Thoracic aorta (tissue), 2 donors: ENCODE measurements at places on chromosomes 11 and 22. TPM values are rescaled to one million over a fixed set of nuclear protein-coding genes. Genes with fewer than 3 reads are reported as not detected.

The GVQW3 gene
- total RNA-seq, result 3.2 TPM

DNA sequence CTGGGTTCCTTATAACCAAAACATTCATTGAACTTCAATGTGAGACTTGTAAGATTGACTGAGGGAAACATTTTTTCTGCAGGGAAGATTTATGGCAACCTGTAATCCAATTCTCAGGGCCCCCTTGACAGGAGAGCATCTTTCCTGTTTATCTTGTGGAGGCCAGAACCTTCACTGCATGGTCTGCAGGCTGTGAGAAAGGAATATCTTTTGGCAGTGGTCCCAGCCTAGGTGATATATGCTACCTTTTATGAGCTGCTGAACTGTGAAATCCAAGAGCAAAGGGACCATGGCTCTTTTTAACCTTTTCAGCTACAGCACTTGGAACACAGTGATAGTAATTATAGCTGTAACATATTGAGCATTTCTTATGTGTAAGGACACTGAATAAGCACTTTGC lies 590.2 kb upstream of the B3GAT1 start:
- DNase-seq, result no peak
- H3K4me3 ChIP-seq, result no peak overlapping the region
- no peaks in the 10 kb centered on the region for H3K4me1 ChIP-seq
- H3K27ac ChIP-seq, result no peak overlapping the region
- H3K27me3 ChIP-seq, result no peaks in the 10 kb centered on the region

DNA sequence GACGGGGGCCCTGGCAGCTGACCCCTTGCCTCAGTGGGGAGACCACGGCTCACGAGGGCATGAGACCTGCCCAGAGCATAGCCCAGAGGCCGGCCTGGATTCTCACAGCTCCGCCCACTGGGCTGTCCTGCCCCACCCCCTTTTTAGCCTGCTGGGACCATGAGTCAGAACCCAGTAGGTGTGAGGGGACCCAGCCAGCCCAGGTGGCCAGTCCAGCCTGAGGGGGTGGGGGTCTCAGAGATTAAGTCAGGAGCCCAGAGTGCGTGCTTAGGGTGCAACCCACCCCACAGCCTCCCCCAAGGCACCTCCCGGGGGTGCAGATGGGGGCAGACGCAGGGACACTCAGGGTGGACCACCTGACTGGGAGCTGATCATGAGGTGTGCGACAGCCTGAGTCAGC lies 40.1 kb upstream of the PPARA start:
- peak overlapping the region; percentile 92 for H3K27ac ChIP-seq
- peaks cover 34% of the 10 kb centered on the region for H3K36me3 ChIP-seq
- no peak for DNase-seq
- H3K4me3 ChIP-seq, result no peak overlapping the region
- H3K4me1 ChIP-seq, result peaks cover 62% of the 10 kb centered on the region
- H3K27me3 ChIP-seq, result no peaks in the 10 kb centered on the region

- no peaks in the 10 kb centered on the region for H3K4me1 ChIP-seq
- H3K36me3 ChIP-seq, result no peaks in the 10 kb centered on the region
- H3K27me3 ChIP-seq, result no peaks in the 10 kb centered on the region
- no peak overlapping the region for H3K27ac ChIP-seq
- DNase-seq, result no peak
- H3K4me3 ChIP-seq, result no peak overlapping the region
Observed at GRCh38 chr11:108402241-108402640, 65.1 kb downstream of the C11orf65 start.

GRCh38 chr11:131038597-131038996 lies 122.3 kb upstream of the SNX19 start:
- no peaks in the 10 kb centered on the region for H3K27me3 ChIP-seq
- no peak for DNase-seq
- H3K4me3 ChIP-seq, result no peak overlapping the region
- H3K36me3 ChIP-seq, result no peaks in the 10 kb centered on the region

DNA sequence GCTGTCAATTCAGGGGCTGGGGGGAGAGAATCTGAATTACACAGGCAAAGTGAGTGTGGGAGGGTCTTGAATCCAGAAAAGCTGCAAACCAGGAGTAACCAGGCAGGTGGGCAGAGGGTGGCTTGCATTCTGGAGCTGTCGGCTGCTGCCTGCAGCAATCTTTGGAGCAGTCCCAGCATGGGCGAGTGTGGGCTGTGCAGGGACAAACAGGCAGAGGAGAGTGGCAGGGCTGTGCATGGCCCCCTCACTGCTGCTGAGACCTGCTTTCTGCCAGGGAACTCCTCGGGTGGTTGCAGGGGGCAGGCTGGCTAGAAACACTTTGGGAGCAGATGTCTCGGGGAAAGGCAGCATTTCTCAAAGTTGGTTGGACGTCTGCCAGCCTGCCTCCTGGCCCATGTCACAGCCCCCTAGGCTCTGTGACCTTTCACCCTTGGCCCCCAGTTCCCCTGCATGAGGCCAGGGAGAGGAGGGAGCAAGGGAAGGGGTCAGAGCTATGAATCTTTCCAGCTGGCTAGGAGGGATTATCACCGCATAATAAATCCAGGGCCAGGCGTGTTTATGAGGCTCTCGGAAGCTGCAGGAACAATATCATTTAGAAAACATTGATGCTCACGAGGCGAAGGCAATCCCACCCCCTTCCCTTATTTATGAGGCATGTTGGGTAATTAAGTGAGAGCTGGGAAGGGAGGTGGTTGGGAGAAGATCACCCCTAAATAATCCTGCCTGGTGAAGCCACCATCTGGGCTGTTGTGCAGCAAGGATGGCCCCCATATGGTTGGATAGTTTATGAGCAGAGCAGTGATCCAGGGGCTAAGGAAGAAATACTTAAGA lies 212.3 kb upstream of the NCAM1 start:
- DNase-seq, result no peak
- H3K27me3 ChIP-seq, result no peaks in the 10 kb centered on the region
- H3K27ac ChIP-seq, result no peak overlapping the region
- H3K4me1 ChIP-seq, result no peaks in the 10 kb centered on the region

- H3K4me3 ChIP-seq, result peak overlapping the region; percentile 100
- peaks cover 73% of the 10 kb centered on the region for H3K4me1 ChIP-seq
- H3K27me3 ChIP-seq, result no peaks in the 10 kb centered on the region
- DNase-seq, result no peak
Observed at GRCh38 chr22:42645341-42645937, 3.8 kb downstream of the CYB5R3 start.

The OR10D3 gene
- total RNA-seq, result not detected

- no peak overlapping the region for H3K4me3 ChIP-seq
- DNase-seq, result no peak
- no peaks in the 10 kb centered on the region for H3K27me3 ChIP-seq
- H3K36me3 ChIP-seq, result no peaks in the 10 kb centered on the region
Observed at GRCh38 chr22:43819931-43820640, 8.0 kb upstream of the EFCAB6 start.

GRCh38 chr22:30996462-30996861 lies 27.4 kb downstream of the TUG1 start:
- H3K27me3 ChIP-seq, result no peaks in the 10 kb centered on the region
- H3K36me3 ChIP-seq, result no peaks in the 10 kb centered on the region
- H3K4me3 ChIP-seq, result no peak overlapping the region
- H3K4me1 ChIP-seq, result peaks cover 9% of the 10 kb centered on the region

The OR52B2 gene
- total RNA-seq, result not detected

- H3K27ac ChIP-seq, result peak overlapping the region; percentile 45
- H3K4me1 ChIP-seq, result peaks cover 73% of the 10 kb centered on the region
- no peak overlapping the region for H3K4me3 ChIP-seq
- peaks cover 12% of the 10 kb centered on the region for H3K36me3 ChIP-seq
- DNase-seq, result no peak
Observed at GRCh38 chr11:6638429-6638828, 17.2 kb downstream of the DCHS1 start.

DNA sequence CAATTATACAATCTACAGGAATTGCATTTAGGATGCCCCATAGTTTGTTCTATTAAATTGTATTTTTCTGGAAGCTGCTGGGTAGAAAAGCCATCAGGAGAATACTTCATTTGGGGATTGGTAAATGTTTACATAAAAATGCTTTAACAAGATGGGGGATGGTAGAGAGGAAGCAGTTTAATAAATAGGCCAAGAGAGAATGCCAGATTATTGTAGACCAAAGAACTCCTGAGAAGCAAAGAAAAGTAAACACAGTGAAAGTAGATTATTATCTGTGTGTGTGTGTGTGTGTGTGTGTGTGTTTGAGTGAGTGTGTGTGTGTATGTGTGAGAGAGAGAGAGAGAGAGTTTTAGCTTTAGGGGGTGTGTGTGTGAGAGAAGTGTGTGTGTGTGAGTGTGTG lies 820.4 kb upstream of the CCDC90B start:
- H3K27me3 ChIP-seq, result no peaks in the 10 kb centered on the region
- DNase-seq, result no peak
- no peaks in the 10 kb centered on the region for H3K36me3 ChIP-seq
- H3K4me1 ChIP-seq, result no peaks in the 10 kb centered on the region

The OR8A1 gene
- 0.81 TPM for total RNA-seq

DNA sequence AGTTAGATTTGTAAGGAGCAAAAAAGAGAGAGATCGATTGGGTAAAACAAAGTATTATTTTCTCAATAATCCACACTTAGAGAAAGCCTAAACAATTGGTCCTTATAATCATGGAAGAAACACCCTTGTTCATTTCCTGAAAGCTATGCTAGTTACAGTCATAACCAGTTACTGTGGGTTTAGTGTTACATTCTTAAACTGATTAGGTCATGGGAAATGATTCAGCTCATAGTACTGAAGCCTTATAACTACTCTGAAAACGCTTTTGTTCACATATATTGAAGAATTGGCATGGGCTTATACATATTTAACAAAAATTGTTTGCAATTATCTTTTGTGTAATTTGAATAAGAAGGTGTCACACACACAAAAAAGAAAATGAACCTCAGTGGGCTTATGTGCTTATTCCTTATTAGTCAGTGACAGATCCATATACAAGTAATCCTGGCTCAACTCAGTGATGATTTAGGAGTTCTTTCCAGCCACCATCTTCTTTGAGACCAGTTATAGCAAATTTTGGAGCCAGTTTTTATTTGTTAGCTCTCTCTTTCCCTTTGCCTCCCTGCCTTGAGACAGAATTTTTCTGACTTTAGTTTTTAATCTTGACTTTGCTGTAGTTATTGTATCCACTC lies 198.5 kb upstream of the CTSC start:
- no peaks in the 10 kb centered on the region for H3K36me3 ChIP-seq
- H3K27ac ChIP-seq, result no peak overlapping the region
- no peak for DNase-seq
- H3K4me3 ChIP-seq, result no peak overlapping the region

The OR52A1 gene
- total RNA-seq, result not detected

The CYP2D6 gene
- total RNA-seq, result not detected

The FJX1 gene
- total RNA-seq, result 19.2 TPM

The KRTAP5-9 gene
- not detected for total RNA-seq

The LRRC55 gene
- total RNA-seq, result not detected

DNA sequence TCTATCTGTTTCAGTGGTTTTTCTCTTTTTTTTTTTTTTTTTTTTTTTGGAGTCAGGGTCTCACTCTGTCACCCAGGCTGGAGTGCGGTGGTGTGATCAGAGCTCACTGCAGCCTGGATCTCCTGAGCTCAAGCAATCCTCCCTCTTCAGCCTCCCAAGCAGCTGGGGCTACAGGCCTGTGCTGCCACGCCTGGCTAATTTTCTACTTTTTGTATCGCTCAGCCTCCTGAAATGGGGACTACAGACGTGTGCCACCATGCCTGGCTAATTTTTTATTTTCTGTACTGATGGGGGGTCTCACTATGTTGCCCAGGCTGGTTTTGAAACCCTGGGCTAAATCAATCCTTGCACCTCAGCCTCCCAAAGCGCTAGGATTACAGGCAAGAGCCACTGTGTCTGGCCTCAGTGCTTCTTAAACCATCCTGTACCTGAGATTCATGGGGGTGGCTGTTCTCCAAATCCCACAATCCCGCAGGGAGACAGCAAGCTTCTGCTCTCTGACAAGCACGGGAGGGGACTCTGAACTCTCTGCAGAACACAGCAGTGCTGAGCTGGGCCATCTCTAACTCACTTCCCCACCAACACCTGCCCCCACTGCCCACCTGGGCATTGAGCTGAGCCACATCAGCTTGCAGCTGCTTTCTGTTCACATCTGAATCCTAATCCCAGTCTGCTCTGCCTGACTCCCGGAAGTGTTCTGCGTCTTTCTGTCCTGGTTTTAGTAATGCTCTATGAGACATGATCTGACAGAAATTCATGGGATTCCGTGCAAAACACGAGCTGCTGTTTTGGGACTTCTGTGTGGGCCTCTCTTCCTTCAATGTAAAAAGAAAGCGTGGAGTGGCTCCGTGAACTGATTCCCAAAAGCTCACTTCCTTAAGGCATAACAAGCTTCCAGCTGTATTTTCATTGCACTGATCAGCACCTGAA lies 400.0 kb downstream of the LARGE1 start:
- DNase-seq, result no peak
- no peaks in the 10 kb centered on the region for H3K27me3 ChIP-seq
- no peaks in the 10 kb centered on the region for H3K36me3 ChIP-seq
- H3K4me1 ChIP-seq, result no peaks in the 10 kb centered on the region
- no peak overlapping the region for H3K4me3 ChIP-seq

The MS4A10 gene
- not detected for total RNA-seq

The CNGA4 gene
- total RNA-seq, result not detected

GRCh38 chr22:23591201-23591791 lies 11.2 kb upstream of the IGLL1 start:
- no peak overlapping the region for H3K4me3 ChIP-seq
- H3K27ac ChIP-seq, result no peak overlapping the region
- no peaks in the 10 kb centered on the region for H3K27me3 ChIP-seq
- no peaks in the 10 kb centered on the region for H3K4me1 ChIP-seq
- no peaks in the 10 kb centered on the region for H3K36me3 ChIP-seq
- DNase-seq, result no peak

GRCh38 chr22:47292546-47293320 lies 530.3 kb downstream of the TBC1D22A start:
- H3K4me1 ChIP-seq, result peaks cover 27% of the 10 kb centered on the region
- peak overlapping the region; percentile 49 for H3K27ac ChIP-seq
- H3K27me3 ChIP-seq, result no peaks in the 10 kb centered on the region

The APOA4 gene
- total RNA-seq, result 0.99 TPM

DNA sequence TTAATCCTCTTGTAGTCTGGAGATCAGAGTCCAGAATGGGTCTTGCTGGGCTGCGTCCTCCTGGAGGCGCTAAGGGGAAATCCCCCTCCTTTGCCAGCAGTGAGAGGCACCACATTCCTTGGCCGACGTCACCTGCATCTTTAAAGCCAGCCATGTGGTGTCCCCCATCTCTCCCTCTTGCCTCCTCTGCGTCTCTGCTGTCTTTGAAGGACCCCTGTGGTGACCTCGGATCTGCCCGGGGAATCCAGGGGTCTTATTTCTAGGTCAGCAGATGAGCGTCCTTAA lies 27.2 kb upstream of the PARVB start:
- peaks cover 8% of the 10 kb centered on the region for H3K36me3 ChIP-seq
- H3K27ac ChIP-seq, result no peak overlapping the region
- no peak overlapping the region for H3K4me3 ChIP-seq

DNA sequence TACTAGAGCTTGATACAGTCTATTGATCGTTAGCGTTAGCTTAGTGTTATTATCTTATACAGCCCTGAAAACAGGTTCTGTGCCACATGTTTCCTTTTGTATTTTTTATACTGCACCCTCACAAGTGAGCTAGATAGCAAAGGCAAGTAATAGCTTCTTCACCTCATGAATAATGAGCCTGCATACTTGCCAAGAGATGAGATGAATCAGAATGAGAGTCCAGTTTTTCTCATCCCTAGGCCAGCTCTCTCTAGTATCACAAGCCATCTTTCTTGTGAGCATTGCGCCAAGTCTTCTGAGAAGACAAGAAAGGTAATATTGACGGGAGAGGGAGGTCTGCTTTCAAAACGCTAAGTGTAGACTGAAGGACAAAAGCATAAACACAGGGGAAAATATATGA lies 8.7 kb upstream of the CARD18 start:
- H3K27ac ChIP-seq, result no peak overlapping the region
- H3K4me1 ChIP-seq, result no peaks in the 10 kb centered on the region
- H3K4me3 ChIP-seq, result no peak overlapping the region
- no peaks in the 10 kb centered on the region for H3K27me3 ChIP-seq
- no peaks in the 10 kb centered on the region for H3K36me3 ChIP-seq
